Peyer's patch (tissue), 4 donors: ENCODE measurements at places on chromosomes 4 and X. TPM values are rescaled to one million over a fixed set of nuclear protein-coding genes. Genes with fewer than 3 reads are reported as not detected.

MRFAP1L1 gene
- 37.3 TPM for total RNA-seq

UXT gene
- 95.8 TPM for total RNA-seq

HTN1 gene
- not detected for total RNA-seq

CT45A2 gene
- not detected for total RNA-seq

TASL gene
- not detected for total RNA-seq

CT55 gene
- not detected for total RNA-seq

RBMXL3 gene
- total RNA-seq: not detected

CFAP47 gene
- total RNA-seq: not detected

PCSK1N gene
- 33.5 TPM for total RNA-seq

GAGE12H gene
- not detected for total RNA-seq

KLHL13 gene
- 9.9 TPM for total RNA-seq

GLRA2 gene
- total RNA-seq: not detected

F11 gene
- total RNA-seq: not detected

TMEM164 gene
- total RNA-seq: 79.7 TPM

NPNT gene
- total RNA-seq: 19.8 TPM

MSANTD1 gene
- total RNA-seq: 1.7 TPM

LDOC1 gene
- total RNA-seq: not detected

PLK4 gene
- 8.3 TPM for total RNA-seq

MND1 gene
- total RNA-seq: not detected

FGF13 gene
- total RNA-seq: 3.3 TPM

RAB33B gene
- 8.3 TPM for total RNA-seq

RAB28 gene
- total RNA-seq: 12.9 TPM

BBS12 gene
- total RNA-seq: 4.7 TPM

CXCL10 gene
- 1.8 TPM for total RNA-seq

KLHL4 gene
- 0.53 TPM for total RNA-seq

RHOXF2 gene
- not detected for total RNA-seq

PAK3 gene
- total RNA-seq: 0.18 TPM

PDE6B gene
- not detected for total RNA-seq

CNGA1 gene
- 22.2 TPM for total RNA-seq

JAKMIP1 gene
- 6.6 TPM for total RNA-seq

PPM1K gene
- total RNA-seq: 75.1 TPM

CTBP1 gene
- total RNA-seq: 245 TPM

MAGEB17 gene
- not detected for total RNA-seq

LEF1 gene
- total RNA-seq: 4.4 TPM

SULT1E1 gene
- total RNA-seq: 38.6 TPM

XAGE2 gene
- total RNA-seq: not detected

HERC6 gene
- total RNA-seq: 5.8 TPM

EFHC2 gene
- total RNA-seq: 1.3 TPM

SMIM10L2A gene
- total RNA-seq: 1.2 TPM

IGBP1 gene
- 66.2 TPM for total RNA-seq

MFSD8 gene
- 29.9 TPM for total RNA-seq

NXF3 gene
- 15.1 TPM for total RNA-seq

SPARCL1 gene
- 120 TPM for total RNA-seq

CCSER1 gene
- total RNA-seq: 27.5 TPM

NCAPG gene
- total RNA-seq: 3.4 TPM

CAMK2D gene
- 38.8 TPM for total RNA-seq
